ENCODE measurements at places on chromosomes 7 and 10.

GRCh38 chr7:87152897-87153641 lies 816 bp downstream of the DMTF1 start:
- peak; percentile 68 for DNase-seq

DNA sequence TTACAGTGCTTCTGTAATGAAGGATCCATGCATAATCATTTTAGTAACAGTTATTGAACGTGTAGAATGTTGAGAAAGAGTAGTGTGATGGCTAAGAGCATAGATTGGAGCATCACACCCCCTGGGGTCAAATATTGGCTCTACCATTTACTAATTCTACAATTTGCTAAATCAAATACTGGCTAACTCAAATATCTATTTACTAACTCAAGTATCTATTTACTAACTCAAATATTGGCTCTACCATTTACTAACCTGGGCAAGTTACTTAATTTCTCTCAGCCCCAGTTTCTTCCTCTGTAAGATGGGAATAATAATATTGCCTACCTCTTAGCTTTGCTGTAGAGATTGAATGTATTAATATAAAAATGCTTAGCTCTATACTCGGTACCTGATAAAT lies 64.0 kb downstream of the CDK14 start:
- no peak for DNase-seq

GRCh38 chr10:108757946-108758345 lies 1165.4 kb downstream of the XPNPEP1 start:
- no peak for DNase-seq

- no peak for DNase-seq
Observed at GRCh38 chr10:104045151-104046089, 40.3 kb downstream of the COL17A1 start.

DNA sequence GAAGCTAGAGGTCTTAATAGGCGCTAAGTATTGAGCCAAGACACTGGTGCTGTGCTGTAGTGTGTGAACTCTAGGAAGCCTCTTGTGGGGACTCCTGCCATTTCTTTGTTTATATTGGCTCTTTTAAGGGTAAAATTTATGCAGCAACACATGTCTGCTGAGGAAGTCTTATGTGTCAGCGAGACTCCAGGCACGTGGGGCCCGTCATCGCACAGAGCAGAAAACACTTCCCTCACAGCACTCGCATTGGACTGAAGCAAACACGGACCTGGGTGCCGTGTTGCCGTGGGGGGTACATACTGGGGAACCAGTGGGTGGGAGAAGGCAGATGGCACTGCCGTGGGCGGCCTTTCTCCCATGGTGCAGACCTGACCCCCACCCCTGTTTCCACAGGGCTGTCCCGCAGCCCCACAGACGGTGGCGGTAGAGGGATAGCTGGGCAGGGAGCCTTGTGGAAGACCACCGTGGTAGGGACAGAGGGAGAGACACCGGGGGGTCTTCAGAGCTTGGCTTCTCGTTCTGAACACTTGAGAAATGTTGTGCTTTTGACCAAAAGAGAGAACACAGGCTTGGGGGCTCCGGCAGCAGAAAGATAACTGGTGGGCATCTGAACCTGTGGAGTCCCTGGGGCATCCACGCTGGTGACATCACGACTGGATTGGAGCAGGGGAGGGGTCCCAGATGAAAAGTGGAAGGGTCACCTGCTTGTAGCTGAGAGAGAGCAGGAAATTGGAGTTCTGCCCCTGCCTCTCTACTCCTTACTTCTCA lies 284.7 kb upstream of the SHH start:
- DNase-seq: no peak

GRCh38 chr7:151608031-151608551 lies 88.4 kb upstream of the RHEB start:
- DNase-seq: no peak

- DNase-seq: no peak
Observed at GRCh38 chr7:68893411-68893810, 704.9 kb upstream of the AUTS2 start.

GRCh38 chr10:118809357-118810220 lies 54.8 kb upstream of the CACUL1 start:
- DNase-seq: no peak
